ENCODE measurements at places on chromosomes 5 and 9.
A peak's percentile ranks its signal among the peaks of the same experiment; 100 is the strongest.

- no peak for DNase-seq
These were observed 20.1 kb downstream of the PDE6A start for GRCh38 chr5:149924486-149924885.

GRCh38 chr9:83544002-83544698, 5.9 kb upstream of the FRMD3 start:
- peak; percentile 19 for DNase-seq

DNA sequence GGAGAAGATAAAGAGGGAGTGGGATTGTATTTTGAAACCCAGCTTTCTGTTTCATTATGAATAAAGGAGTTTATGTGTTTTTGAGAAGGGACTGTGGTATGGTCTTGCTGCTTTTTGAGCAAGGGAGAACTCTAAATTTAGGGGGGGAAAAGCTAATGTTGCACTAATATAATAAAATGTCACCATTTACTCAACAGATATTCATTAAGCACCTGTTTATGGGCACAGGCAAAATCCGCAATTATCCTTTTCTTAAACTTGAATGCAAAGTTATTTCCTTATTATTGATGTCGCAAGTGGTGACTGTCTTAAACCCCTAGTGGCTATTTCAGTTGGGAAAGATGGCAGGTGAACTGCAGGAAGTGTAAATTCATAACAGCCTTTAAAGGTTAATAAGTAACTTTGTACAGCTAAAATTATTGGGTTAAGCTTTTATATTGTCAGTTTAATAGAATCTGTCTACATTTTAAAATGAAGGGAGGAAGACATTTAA, 1.5 kb downstream of the CDC42SE2 start:
- DNase-seq: peak; percentile 28

GRCh38 chr9:35366627-35367026, 123.3 kb upstream of the RUSC2 start:
- no peak for DNase-seq

GRCh38 chr5:80239680-80240367, 16.0 kb downstream of the SERINC5 start:
- DNase-seq: no peak

DNA sequence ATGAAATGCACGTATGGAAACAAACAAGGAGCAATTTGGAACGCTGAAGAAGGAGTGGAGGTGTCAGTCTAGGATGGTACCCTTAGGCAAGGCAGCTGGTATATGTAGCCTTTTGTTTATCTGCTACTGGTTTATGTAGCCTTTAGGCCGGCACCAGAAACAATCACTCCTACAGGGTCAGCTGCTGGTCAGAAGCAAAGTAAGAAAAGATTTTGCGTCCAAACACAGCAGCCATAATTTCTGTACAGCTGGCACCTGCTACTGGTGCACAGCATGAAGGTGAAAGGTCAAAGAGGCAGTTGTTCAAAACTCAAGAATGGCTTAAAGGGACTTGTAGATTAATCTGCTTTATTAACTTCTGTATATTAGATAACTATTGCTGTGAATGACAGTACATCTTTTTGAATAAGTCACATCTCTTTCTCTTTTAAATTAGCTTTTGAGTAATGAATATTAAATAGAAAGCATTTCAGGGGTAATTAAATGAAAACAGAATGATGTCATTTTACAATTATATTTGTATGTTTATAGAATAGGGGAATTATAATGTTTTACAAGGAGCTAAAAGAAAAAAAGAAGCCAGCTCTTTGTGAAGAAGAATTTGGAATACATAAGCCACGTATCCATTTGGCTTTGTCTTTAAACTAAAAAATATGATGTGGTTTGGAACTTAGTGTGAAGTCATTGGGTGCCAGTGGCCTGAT, 33.1 kb upstream of the TLX3 start:
- no peak for DNase-seq

GRCh38 chr9:33131790-33132772, 35.1 kb downstream of the B4GALT1 start:
- no peak for DNase-seq

DNA sequence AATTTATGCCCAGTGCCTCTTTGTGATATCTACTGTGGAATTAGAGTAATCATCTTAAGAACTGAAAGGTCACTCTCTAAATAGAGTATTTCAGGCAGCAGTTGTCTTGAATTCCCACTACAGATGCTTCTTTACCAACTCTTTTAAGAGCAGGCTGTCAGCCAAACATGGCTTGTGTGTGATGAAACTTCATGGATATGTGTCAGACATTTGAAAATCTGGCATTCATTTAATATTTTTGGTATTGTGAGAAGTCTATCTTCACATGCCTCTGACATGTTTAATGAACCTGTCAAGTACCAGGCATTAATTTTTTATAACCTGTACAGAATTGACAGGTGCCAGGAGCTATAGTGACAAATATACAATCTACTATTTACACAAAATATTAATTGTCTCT, 318.6 kb downstream of the CDH9 start:
- no peak for DNase-seq

GRCh38 chr5:159003045-159004030, 96.4 kb downstream of the EBF1 start:
- no peak for DNase-seq

DNA sequence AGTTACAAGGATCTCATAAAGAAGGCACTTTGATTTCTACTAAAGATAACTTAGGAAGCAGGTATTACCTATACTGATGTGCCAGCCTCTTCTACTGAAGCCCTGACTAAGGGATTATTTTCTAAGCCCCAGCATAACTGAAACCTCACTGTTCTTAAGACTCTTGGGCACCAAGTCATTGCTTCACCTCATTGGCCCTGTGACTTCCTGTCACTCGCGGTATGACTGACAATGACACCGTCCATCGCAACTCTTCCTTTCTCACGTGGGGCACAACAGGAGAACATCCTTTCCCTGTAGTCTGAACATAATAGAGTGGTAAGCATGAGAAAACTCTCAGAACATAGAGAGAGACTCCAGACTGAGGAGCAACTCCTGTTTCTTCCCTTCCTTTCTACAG, 6.4 kb downstream of the OR2V2 start:
- no peak for DNase-seq
